T47D (cell line): ENCODE measurements at places on chromosomes 12 and 14.

- DNase-seq: no peak
These were observed 38.1 kb downstream of the HNRNPC start for GRCh38 chr14:21231020-21231652.

DNA sequence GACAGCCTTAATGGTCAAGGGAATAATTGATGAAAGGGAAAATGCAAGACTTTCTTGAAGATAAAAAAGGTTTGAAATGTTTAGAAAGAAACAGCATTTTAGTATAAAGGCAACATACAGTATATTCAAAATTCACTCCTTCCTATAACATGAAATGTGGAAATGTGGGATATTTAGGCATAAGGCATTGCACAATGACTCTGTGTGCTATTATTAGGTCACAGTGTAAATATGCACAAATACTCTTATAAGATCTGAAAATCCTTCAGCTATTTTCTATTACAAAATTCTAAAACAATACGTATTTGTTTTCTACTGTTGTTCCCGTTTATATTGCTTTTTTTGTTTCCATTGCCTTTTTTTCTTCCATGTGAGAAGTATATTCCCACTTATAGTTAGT, 127.7 kb downstream of the SLC16A7 start:
- DNase-seq: no peak

GRCh38 chr12:96399120-96399918, 920 bp downstream of the CDK17 start:
- DNase-seq: peak; percentile 85

DNA sequence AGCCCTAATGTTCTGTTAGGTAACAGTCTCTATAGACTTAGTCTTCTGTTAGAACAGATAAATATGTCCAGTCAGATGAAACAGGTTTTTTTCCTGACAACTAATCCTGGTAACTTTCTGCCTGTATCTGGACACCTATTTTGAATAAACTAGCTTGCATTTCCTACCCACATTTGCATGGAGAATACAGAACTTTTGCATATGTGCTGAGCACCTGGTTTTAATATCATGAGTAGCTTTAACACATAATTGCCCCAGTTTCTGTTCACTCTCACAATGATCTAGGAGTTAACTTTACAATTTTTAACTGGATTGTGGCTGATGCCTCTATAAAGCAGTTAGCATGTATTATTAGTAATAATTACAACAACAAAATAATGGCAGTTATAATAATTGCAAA, 111.7 kb downstream of the KTN1 start:
- no peak for DNase-seq

DNA sequence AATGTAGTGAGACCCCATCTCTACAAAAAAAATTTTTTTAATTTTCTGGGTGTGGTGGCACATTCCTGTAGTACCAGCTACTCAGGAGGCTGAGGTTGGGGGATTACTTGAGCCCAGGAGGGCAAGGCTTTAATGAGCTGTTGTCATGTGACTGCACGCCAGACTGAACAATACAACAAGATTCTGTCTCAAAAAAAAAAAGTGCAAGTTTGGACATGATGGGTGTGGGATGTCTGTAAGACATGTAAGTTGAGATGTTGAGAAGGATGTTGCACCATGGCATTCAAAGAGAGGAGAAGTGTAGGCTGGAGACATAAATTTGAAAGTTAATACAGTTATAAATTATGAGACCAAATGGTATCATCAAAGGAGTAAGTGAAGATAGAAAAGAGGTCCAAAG, 23.5 kb downstream of the YEATS4 start:
- no peak for DNase-seq

- no peak for DNase-seq
These were observed 15.6 kb downstream of the ERG28 start for GRCh38 chr14:75645056-75645455.

DNA sequence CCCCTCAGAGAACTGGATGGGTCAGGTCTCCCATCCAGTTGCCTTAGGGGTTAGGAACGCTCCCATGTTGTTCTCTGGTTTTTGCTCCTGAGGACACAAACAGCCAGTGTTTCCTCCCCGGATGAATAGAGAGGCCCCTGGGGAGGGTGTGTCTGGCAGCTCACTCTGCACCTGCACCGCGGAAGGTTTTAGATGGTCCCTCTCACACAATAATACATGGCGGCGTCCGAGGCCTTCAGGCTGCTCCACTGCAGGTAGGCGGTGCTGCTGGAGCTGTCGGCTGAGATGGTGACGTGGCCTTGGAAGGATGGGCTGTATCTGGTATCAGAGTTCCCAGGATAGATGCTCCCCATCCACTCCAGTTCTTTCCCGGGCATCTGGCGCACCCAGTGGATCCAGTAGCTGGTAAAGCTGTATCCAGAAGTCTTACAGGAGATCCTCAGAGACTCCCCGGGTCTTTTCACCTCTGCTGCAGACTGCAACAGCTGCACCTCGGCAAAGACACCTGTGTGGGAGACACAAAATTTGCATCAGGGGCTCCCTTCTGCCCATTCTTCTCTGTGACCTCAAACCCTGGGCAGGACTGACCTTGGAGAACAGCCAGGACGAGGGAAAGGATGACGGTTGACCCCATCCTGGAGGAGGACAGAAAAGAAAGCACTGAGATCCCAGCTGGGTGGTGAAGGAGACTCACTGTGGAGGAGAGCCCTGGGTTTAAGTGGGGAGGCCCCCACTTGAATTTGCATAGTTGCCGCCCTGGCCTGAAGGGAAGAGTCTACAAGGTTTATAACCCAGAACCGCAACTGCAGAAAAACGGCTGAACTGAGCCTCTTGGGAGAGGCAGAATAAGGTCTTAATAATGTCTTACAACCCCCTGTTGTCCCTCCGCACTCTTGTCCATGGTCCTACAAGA, 1324.8 kb downstream of the TMEM121 start:
- no peak for DNase-seq

DNA sequence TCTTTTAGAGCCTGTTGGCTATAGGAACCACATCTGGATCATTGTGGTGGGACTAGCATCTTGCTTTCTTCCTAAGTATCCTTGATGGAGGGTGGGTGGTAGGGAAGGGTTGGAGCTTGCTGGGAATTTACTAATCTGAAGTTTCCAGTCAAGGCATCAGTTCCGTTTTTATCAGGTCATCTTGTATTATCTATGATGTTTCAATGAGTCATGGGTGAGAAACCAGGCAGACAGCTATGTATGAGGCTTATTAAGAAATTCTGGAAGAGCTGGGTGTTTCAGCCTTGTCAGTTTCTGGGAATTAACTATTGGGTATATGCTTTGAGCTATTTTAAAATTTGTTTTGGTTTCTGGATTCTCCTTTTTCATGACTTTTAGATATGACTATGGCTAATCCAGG, 11.3 kb downstream of the TSFM start:
- no peak for DNase-seq

DNA sequence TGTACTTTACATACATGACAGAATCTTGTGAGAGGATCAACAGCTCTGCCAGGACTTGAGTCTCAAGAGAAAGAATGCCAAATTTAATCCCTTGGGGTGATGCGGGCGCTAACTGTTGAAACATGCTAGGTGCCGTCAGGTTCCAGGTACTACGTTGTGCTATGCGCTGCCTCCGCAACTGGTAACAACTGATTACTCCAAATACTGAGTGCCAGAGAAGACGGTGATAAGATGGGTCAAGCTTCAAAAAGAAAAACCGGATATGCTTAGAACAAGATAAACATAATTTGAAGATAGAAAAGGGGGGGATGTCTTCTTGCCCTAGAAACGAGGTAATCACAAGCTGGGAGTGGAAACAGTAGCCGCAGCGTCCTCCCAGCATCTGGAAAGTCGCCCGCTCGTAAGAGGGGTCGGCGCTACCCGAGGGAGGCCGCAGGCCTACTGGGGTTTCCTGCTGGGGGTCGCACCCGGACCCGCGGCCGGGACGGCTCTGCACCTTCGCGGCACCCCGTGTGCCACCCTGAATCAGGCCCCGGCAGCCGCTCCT, 678 bp downstream of the ZBTB25 start:
- DNase-seq: peak; percentile 52

- no peak for DNase-seq
These were observed 155.9 kb downstream of the ESRRB start for GRCh38 chr14:76531821-76532318.

- DNase-seq: no peak
These were observed 18.9 kb downstream of the BICD1 start for GRCh38 chr12:32125455-32126084.

- no peak for DNase-seq
These were observed 44.3 kb upstream of the STK38L start for GRCh38 chr12:27199638-27200300.

- DNase-seq: no peak
These were observed 11.5 kb upstream of the NT5DC3 start for GRCh38 chr12:103852498-103852997.

- DNase-seq: no peak
These were observed 67.6 kb downstream of the KIF21A start for GRCh38 chr12:39375206-39375808.

- no peak for DNase-seq
These were observed 20.5 kb upstream of the TESC start for GRCh38 chr12:117119592-117120198.

DNA sequence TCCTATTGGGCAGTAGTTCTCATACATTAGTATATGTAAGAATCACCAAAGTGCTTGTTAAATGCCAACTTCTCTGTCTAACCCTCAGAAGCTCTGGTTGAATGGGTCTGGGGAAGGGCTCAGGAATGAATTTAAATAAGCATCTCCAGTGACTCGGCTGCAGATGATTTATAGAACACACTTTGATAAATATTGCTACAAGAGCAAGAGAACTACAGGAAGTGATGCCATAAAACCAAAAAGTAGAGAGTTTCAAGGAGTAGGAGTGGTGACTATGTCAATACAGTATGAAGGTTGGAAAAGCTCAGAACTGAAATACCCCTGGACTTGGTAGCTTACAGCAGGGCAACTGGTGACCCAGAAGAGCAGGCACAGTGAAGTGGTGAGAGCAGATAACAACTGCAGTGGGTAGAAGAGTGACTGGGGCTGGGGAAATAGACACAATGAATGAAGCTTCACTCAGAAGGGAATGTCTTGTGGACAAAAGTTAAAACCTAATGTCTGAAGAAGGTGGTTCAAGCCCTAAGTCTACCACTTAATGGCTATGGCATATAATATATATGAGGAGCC, 8.0 kb upstream of the PLEKHA5 start:
- no peak for DNase-seq

DNA sequence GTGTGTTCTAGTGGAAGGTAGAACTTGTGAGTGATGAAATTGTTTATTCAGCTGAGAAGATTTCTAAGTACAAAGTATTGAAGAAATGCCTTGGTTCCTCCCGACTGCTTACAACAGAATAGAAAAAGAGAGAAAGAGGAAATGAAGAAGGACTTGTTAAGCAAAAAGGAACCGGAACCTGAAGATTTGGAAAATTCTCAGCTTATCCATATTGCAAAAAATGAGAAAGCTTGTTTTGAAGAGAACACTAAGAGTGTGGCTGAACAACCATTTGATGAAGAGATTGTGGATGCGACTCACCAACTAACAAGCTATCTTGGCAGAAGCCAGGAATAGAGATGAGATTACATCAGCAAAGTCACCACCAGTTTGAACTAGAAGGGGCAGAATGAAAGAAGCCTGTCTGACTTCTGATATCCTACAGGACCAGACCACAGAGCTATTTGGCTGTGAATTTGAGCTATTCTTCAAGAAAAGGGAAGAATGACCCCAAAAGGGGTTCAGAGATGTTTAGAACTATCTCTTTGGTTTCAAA, 15.1 kb downstream of the NDUFA9 start:
- no peak for DNase-seq

DNA sequence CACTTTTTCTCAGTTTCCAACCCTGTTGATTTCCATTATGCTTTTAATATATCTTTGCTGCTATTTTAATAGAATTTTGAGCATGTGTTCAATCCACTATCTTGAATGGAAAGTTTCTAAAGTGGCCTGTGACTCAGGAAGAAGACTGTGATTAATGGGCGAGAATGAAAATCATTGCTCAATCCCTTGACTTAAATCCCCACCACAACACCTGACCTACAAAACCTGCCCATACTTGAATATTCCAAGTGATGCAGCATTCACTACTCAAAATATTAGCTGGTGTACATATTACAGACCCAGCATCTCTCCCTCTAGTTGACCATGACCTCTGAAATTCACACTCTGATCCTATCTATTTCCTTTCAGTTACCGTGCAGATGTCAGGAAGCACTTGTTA, 1.3 kb upstream of the OAS3 start:
- no peak for DNase-seq

- no peak for DNase-seq
These were observed 6.6 kb downstream of the COA8 start for GRCh38 chr14:103569408-103569807.

- DNase-seq: peak; percentile 69
These were observed 53.8 kb upstream of the CCDC175 start for GRCh38 chr14:59630288-59630963.

DNA sequence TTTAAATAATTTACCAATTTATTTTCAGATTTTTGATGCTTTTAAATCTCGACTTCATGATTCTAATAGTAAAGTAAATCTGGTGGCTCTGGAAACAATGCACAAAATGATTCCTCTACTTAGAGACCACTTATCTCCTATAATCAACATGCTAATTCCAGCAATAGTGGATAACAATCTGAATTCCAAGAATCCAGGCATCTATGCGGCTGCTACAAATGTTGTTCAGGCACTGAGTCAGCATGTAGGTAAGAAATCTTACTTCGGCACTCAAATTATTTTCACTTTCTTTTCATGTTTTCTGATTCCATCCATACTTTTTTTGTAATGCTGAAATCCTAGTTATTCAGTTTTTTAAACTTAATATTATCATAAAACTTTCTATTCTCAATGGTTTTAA, 15.5 kb upstream of the PRPF39 start:
- DNase-seq: peak; percentile 42

- DNase-seq: no peak
These were observed 25.6 kb downstream of the FIGNL2 start for GRCh38 chr12:51822956-51823355.

- DNase-seq: no peak
These were observed 53.1 kb upstream of the GNG2 start for GRCh38 chr14:51807356-51807755.

DNA sequence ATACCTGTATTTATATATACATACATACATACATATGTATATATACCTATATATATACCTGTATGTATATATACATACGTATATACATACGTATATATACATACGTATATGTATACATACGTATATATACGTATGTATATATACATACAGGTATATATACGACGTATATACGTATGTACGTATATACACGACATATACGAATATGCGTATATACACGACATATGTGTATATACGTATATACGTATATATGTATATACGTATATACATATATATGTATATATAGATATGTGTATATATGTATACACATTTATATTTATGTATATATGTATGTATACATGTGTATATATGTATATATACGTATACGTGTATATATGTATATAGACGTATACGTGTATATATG, 92.7 kb upstream of the ABCD2 start:
- DNase-seq: no peak

GRCh38 chr12:12600659-12601058, 11.0 kb upstream of the CREBL2 start:
- DNase-seq: no peak

- DNase-seq: no peak
These were observed 220.3 kb downstream of the KTN1 start for GRCh38 chr14:55800156-55800785.

GRCh38 chr14:24258548-24259265, 4.3 kb downstream of the TGM1 start:
- DNase-seq: no peak

- DNase-seq: no peak
These were observed 40.6 kb downstream of the GNS start for GRCh38 chr12:64718649-64719048.
